ENCODE measurements at places on chromosomes 3 and 15. TPM values are rescaled to one million over a fixed set of nuclear protein-coding genes. Genes with fewer than 3 reads are reported as not detected.
A peak's percentile ranks its signal among the peaks of the same experiment; 100 is the strongest.

GRCh38 chr3:53484984-53485383, 9.4 kb upstream of the CACNA1D start:
- no peak for DNase-seq
- H3K27me3 ChIP-seq, result peaks cover 4% of the 10 kb centered on the region
- H3K36me3 ChIP-seq, result no peaks in the 10 kb centered on the region
- H3K27ac ChIP-seq, result no peak overlapping the region
- H3K4me3 ChIP-seq, result no peak overlapping the region

The GANC gene
- 26.6 TPM for total RNA-seq

The IL12A gene
- total RNA-seq, result not detected

- peaks cover 11% of the 10 kb centered on the region for H3K36me3 ChIP-seq
- H3K27me3 ChIP-seq, result no peaks in the 10 kb centered on the region
- H3K4me1 ChIP-seq, result peaks cover 25% of the 10 kb centered on the region
- peak overlapping the region; percentile 91 for H3K27ac ChIP-seq
- peak; percentile 78 for DNase-seq
These were observed 472 bp downstream of the CHST14 start for GRCh38 chr15:40471105-40471807.

DNA sequence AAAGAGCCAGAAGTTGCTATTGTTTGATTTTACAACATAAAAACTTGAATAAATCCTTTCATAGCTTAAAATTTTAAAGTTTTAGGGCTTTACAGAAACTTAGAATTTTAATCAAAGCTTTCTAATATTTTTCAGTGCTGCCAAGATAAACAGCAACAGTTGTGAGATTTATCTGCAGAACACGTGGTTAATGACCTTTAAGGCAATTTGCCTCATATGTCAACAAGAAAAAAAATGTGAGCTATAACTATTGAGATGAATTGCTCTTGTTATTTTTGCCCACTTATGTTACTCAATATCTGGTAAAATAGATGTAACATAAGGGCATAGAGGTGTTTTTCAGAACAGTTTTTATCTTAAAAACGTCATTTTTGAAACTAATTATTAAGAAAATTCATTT, 96.7 kb upstream of the NECTIN3 start:
- no peak overlapping the region for H3K4me3 ChIP-seq
- no peaks in the 10 kb centered on the region for H3K27me3 ChIP-seq
- DNase-seq, result no peak
- no peaks in the 10 kb centered on the region for H3K4me1 ChIP-seq
- H3K36me3 ChIP-seq, result no peaks in the 10 kb centered on the region

- H3K27ac ChIP-seq, result no peak overlapping the region
- H3K4me1 ChIP-seq, result peaks cover 26% of the 10 kb centered on the region
- H3K27me3 ChIP-seq, result peaks cover 30% of the 10 kb centered on the region
- DNase-seq, result no peak
- no peaks in the 10 kb centered on the region for H3K36me3 ChIP-seq
- H3K4me3 ChIP-seq, result no peak overlapping the region
These were observed 5.9 kb upstream of the TBC1D21 start for GRCh38 chr15:73867426-73867825.

- peak overlapping the region; percentile 87 for H3K27ac ChIP-seq
- no peaks in the 10 kb centered on the region for H3K36me3 ChIP-seq
- H3K4me3 ChIP-seq, result peak overlapping the region; percentile 63
- DNase-seq, result no peak
These were observed 513 bp downstream of the VGLL4 start for GRCh38 chr3:11643201-11643603.

DNA sequence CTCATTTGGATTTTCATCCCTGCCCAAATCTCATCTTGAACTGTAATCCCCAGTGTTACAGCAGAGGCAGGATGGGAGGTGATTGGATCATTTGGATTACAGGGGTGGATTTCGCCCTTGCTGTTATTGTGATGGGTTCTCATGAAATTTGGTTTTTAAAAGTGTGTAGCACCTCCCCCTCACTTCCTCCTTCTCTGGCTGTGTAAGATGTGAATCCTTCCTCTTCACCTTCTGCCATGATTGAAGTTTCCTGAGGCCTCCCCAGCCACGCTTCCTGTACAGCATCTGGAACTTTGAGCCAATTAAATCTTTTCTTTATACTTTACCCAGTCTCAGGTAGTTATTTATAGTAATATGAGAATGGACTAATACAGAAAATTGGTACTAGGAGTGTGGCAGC, 316.8 kb downstream of the PLCL2 start:
- H3K27ac ChIP-seq, result no peak overlapping the region
- H3K4me1 ChIP-seq, result no peaks in the 10 kb centered on the region
- no peak for DNase-seq
- no peak overlapping the region for H3K4me3 ChIP-seq
- H3K36me3 ChIP-seq, result peaks cover 6% of the 10 kb centered on the region

The LPP gene
- total RNA-seq, result 425 TPM

The CPN2 gene
- not detected for total RNA-seq

The TICRR gene
- 1.8 TPM for total RNA-seq

The KBTBD13 gene
- not detected for total RNA-seq

DNA sequence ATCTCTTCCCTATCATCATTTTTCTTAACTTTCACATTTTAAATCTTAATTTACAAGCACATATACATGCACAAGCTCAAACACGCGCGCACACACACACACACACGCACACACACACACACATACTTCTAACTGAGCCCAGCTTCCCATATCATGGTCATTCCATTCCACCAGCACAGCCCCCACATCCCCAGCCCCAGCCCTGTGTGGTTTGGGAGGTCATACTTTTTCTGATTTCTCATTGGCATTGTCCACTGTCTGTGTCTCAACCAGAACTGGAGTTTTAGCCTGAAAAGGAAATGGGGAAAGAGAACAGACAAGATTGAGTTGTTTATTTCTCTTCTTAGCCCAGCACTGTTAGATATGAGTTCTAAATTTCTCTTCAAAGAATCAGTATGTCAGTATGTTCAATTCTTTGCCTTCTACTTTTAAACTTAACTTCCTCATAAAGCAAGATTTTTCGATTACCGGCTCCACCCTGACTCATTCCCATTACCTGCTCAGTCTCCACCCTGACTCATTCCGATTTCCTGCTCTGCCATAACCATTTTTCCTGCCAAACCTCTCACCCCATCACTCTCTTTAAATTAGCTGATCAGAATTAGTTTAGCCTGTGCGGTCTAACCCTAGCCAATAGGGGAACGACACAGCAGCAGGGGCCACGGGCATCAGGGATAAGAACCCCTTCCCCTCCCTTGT, 6.4 kb downstream of the IQCF1 start:
- H3K36me3 ChIP-seq, result no peaks in the 10 kb centered on the region
- H3K27me3 ChIP-seq, result no peaks in the 10 kb centered on the region
- H3K4me1 ChIP-seq, result no peaks in the 10 kb centered on the region
- no peak overlapping the region for H3K27ac ChIP-seq
- H3K4me3 ChIP-seq, result no peak overlapping the region
- DNase-seq, result no peak

DNA sequence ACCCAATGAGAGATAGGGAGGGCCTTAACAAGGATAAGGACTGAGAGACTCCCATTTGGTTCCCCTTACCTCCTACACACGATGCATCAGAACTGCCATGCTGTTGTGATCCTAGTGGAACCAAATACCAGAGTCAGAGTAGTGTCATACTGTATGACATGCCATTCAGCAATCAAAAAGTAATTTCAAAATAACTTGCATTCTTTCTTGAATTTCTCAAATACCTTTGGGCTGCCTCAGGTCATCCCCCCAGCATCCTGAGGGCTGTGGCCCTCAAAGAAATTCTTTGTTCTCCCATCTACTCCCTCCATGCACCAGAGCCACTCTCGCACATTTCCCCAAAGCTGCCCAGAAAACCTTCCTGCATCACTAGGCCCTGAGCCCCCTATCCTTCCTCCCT, 68.9 kb upstream of the PPP2R3A start:
- no peaks in the 10 kb centered on the region for H3K36me3 ChIP-seq
- no peak for DNase-seq
- H3K4me1 ChIP-seq, result no peaks in the 10 kb centered on the region

- peaks cover 16% of the 10 kb centered on the region for H3K36me3 ChIP-seq
- peaks cover 97% of the 10 kb centered on the region for H3K4me1 ChIP-seq
- peak; percentile 70 for DNase-seq
These were observed 5.8 kb downstream of the PRKCD start for GRCh38 chr3:53166781-53167291.

The ANKRD63 gene
- not detected for total RNA-seq

The AHSG gene
- not detected for total RNA-seq

The SIAH2 gene
- 36.6 TPM for total RNA-seq

- no peak overlapping the region for H3K27ac ChIP-seq
- H3K36me3 ChIP-seq, result no peaks in the 10 kb centered on the region
- H3K27me3 ChIP-seq, result no peaks in the 10 kb centered on the region
- no peak for DNase-seq
These were observed 24.2 kb upstream of the CA12 start for GRCh38 chr15:63405683-63406390.

DNA sequence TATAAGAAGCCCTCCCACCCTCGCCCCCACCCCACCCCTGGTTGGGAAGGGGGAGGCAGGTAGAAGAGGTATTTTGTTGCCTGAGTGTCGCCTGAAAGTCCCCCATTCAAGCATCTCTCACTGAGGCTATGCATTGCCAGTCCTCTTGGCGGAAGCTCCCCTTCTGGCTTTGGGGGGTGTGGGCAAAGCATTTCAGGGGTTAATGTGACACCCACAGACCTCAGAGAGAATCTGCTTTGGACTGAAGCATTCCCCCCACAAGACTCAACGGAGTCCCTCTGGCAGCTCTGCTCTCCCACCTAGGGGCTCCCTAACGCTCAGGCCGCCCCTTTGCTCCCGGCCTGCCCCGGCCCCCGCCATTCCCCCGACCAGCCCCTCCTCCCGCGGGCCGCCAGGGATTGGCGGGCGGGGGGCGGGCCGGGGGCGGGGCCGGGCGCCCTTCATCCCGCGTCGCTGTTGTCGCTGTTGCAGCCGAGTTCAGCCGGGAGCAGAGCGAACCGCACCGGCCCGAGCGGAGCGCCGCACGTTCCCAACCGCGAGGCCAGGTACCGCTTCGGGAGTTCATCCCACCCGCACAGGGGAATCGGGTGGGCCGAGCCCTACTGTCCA, at the start of gene SLC38A3:
Gene SLC38A3, plus strand, starts transcription at position 468 of the 609 bp plus-strand sequence. CDS start 8,929 bp downstream, outside the sequence.
- H3K4me3 ChIP-seq, result peak within 1 kb of the TSS; percentile 37
- DNase-seq, result peak; percentile 82
- H3K27me3 ChIP-seq, result peaks cover 66% of the 10 kb centered on the region
- H3K36me3 ChIP-seq, result no peaks in the 10 kb centered on the region
- H3K4me1 ChIP-seq, result peaks cover 15% of the 10 kb centered on the region
- no peak within 1 kb of the TSS for H3K27ac ChIP-seq

DNA sequence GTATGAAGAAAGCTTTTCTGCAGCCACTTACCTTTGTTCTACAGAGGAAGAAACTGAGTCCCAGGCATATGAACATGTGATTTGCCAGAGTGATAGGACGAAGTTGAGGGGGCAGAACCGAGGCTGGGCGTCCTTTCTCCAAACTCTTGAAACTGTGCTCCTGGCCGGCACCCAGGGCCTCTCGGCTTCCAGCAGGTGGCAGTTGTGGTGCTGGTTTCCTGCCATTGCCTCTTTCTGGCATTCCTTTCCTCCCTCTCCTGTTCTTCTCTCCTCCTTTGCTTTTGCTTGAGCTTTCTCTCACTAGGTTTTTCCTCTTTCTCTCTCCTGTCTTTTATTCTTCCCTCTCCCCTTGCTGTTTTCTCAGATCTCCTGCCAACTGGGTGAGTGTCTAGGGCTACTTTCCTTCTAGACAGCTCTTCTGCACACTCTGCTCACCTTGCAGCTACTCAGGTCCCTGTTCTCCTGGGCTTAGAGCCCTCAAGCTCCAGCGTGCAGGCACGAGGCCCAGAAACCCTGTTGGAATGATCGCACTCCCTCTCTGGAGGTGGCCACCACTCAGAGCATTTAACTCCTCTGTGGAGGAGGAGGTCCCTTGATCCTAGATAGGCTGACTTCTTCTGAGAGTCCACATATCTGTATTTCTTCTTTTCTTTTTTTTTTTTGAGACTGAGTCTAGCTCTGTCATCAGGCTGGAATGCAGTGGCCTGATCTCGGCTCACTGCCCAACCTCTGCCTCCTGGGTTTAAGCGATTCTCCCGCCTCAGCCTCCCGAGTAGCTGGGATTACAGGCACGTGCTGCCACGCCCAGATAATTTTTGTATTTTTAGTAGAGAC, 26.2 kb downstream of the TRAK1 start:
- H3K36me3 ChIP-seq, result no peaks in the 10 kb centered on the region
- H3K4me1 ChIP-seq, result peaks cover 75% of the 10 kb centered on the region
- peak; percentile 71 for DNase-seq

GRCh38 chr15:58738046-58738707, 11.3 kb downstream of the ADAM10 start:
- H3K27me3 ChIP-seq, result no peaks in the 10 kb centered on the region
- H3K36me3 ChIP-seq, result no peaks in the 10 kb centered on the region
- H3K4me3 ChIP-seq, result no peak overlapping the region
- H3K4me1 ChIP-seq, result no peaks in the 10 kb centered on the region
- DNase-seq, result no peak

DNA sequence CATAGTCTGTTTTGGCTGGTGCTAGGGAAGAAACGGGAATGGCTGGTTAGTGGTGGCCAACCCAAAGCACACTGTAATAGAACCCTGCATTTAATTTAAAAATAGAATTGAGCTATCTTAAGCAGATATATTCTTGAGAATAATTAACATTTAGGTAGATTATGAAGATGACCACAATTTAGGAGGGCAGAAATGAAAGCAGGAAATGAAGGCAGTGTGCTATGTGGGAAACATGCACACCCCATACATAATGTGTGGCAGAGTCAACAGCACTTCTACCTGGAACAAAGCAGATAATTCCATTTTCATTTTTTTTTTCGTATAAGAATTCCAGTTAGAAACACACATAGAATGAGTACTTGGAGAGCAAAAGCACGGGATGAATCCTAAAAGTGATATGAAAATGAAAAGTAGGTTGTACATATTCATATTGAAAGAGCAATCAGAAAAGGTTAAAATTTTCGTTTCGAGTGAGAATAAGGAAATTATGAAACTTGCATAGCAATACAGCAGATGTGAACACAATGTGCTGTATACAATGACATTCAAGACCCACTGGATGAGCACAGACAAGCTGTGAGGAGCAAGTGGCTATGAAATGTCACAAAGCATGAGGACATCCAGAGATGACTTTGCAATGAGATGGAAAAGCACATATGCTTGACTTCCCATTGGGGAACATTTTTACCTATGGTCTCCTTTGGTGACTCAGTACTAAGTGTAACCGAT, 102.6 kb downstream of the TFG start:
- no peak overlapping the region for H3K4me3 ChIP-seq
- peaks cover 4% of the 10 kb centered on the region for H3K36me3 ChIP-seq
- no peaks in the 10 kb centered on the region for H3K4me1 ChIP-seq
- no peak overlapping the region for H3K27ac ChIP-seq

DNA sequence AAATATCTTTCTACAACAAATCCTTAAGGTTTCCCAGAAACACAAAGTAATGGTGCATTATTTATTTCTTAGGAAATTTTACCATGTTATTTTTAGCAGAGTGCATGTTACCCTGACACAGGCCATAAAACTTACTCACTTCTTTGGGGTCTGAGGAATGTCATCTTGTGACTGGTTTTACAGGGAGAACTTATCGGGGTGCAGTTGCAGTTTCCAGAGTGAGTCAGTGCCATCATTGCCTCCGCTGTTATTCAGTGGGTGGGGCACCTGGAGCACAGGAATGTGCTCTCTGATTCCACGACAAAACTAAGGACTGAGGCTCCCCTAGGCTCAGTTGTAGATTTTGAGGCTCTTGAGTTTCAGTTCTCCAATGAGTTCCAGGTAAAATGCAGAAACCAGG, 11.1 kb upstream of the GREM1 start:
- H3K27me3 ChIP-seq, result no peaks in the 10 kb centered on the region
- H3K4me1 ChIP-seq, result no peaks in the 10 kb centered on the region
- no peak for DNase-seq

The PFKFB4 gene
- not detected for total RNA-seq

GRCh38 chr15:68054628-68055223, 611 bp downstream of the PIAS1 start:
- H3K36me3 ChIP-seq, result no peaks in the 10 kb centered on the region
- DNase-seq, result peak; percentile 49
- H3K27ac ChIP-seq, result peak overlapping the region; percentile 94
- no peaks in the 10 kb centered on the region for H3K27me3 ChIP-seq
- H3K4me3 ChIP-seq, result peak overlapping the region; percentile 97
- peaks cover 42% of the 10 kb centered on the region for H3K4me1 ChIP-seq

The FEZF2 gene
- total RNA-seq, result not detected

Data from stomach (tissue), 19 donors.